ENCODE measurements at places on chromosomes 7 and 10.

DNA sequence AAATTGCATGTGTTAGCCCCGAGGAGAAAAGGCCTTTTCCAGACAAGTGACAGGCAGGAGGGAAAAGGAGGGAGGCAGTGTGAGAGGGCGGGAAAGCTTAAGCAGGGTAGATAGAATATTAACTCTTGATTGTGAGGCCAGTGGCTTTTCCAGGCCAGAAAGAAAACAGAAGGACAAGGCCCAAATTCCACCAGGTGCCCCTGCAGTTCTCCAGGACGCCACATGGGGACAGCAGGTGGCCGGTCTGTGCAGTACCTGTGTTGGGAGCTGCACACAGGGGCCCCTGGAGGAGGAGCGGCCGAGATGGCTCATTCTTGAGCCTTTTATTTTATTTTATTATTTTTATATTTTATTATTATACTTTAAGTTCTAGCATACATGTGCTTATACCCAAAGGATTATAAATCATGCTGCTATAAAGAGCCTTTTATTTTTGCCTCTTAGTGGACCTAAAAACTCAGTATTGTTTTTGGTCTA, 141.3 kb upstream of the KLF14 start:
- DNase-seq: no peak

DNA sequence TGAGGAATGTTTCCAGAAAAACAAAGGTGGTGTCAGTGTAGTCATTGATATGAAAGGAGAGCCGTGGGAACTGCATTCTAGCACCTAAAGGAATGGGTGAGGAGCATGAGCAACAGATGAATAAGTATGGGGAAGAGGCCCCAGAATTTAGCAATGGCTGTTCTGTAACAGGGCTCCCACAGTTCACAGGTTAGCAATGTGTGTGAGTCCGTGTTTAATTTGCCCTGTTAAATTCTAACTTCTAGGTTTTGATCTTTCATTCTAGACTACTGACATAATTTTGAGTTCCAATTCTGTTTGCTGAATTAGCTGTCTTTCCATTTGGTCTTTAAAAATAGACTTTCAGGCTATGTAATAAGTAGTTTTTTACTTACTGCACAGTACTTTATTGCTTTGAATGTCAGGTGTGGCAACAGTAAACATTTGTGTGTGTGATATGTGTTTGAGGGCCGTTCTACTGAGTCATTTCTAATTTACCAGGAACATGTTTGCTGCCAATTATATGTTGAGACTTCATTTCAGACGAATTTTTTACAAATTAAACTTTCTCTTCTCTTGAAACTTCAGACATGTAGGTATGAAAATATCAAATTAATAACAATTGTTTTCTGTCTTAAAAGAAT, 8.8 kb downstream of the STK17A start:
- no peak for DNase-seq

DNA sequence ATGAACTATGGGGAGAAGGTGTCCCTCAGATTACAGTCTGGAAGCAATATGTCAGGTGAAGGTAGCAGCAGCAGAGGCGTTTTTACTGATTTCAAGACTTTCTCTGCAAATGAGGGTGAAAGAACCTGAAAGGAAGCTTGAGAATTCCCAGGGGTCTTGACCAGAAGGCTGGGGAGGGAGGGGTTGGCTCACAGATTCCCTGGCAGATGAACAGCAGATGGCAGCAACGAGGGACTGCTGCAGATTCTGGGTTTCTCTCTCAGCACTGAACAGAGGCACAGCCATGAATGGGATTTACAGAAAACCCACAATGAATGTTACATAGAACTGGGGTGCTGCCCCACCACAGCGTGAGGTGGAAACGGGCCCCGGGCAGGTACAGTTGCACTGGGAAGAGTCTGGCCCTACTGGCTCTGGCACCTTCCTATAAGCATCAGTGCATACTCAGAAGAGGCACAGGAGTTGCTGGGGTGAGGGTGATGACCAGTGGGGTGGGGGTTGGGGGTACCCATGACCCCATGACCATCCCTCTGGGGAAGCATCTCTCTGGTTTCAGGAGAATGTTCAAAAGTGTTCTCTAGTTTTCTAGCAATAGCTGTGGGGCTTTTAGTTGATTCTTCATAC, 317.8 kb downstream of the SH2D4B start:
- no peak for DNase-seq

DNA sequence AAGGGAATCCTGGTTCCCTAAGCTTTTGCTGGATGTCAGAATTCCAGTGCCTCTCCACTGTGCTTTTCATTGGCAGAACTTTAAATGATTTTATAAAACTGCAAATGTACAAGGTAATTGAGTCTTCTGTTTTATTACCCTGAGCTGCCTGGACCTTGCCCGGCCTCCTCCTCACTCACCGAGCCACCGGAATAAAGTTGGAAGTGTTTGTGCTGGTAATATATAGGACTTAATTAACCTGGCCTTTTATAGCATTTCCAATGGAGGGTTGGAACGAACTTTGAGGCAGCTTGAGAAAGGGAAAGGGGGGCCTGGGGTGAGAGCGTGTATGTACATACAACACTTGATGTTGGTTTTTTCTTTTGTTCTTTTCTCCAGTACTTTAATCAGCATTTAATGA, 43.4 kb downstream of the ZNF503 start:
- no peak for DNase-seq

DNA sequence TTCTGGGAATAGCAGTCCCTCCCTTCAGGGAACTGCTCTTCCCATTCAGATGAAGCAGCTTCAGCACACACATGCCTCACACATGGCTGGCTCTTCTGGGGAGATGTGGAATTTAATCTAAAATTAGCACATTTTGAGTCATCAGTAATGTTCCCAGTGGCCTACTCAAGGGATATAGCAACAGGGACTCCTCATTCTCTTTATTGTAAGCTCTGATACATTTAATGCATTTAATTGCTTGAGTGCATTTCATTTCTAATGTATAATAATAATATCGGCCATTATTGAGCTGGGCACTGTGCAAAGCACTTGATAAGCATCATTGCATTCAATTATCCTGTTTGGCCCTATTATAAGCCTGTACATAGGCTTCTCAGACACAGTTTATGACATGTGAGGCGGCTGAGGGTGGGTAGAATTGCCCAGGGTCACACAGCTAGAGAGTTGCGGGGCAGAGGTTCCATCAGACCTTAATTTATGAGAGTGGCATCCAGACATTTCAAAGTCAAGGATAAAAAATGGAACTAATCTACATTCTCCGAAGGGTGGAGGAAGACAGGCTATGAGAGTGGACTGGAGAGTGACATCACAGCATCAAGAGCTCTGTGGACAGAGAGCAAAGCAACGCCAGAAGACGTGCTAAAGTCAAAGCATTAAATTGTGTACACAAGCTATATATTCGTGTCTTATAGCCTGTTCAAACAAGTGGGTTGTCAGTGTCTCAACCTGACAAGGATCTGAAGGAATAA, 76.8 kb downstream of the LANCL2 start:
- DNase-seq: no peak

DNA sequence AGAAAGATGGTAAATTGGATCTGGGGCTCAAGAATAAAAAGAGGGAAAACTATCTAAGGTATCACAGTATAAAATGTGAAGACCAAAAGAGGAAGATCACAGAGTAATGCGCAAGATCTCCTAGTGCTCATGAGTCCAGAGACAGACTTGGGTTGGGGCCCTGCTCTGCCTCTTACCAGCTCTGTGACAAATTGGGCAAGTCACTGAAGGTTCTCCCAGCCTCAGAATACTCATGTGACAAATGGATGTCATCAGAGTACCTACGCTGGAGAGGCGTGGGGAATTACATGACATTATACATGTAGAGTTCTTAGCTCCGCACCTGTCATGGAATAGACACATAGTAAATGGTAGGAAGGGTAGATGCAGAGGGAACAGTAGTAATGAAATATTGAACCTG, 124.4 kb downstream of the DOCK4 start:
- no peak for DNase-seq

GRCh38 chr7:131268906-131269305, 58.8 kb upstream of the MKLN1 start:
- no peak for DNase-seq

DNA sequence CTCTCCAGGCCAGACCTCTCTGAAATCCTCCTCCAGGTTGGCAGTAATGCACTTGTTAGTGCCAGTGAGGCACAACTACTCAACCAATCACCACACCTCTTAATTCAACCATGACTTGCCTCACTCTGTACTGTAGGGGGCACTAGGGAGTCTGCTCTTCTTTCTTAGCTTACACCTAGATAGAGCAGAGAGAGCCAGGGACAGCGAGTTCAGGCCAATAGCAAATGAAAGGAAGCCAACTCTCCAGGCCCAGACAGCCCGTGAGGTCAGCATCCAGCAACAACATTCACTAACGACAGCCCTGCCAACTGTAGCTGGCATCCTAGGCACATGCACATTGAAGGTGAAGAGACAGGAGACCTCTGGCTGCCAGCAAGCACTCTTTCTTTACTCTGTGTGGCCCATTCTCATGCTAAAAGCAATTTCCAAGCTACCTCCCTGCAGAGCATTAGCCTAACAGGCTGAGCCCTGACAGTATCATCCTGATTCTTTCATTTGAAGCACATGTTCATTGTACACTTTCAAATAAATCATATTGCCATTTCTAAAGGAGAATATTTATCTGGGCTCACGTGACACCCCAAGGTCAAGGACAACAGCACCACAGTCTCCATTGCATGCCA, 136.3 kb downstream of the DPY19L1 start:
- DNase-seq: no peak

GRCh38 chr10:29681676-29682448, 47.1 kb upstream of the SVIL start:
- no peak for DNase-seq

- DNase-seq: no peak
Observed at GRCh38 chr7:80443325-80443724, 68.5 kb downstream of the GNAT3 start.

DNA sequence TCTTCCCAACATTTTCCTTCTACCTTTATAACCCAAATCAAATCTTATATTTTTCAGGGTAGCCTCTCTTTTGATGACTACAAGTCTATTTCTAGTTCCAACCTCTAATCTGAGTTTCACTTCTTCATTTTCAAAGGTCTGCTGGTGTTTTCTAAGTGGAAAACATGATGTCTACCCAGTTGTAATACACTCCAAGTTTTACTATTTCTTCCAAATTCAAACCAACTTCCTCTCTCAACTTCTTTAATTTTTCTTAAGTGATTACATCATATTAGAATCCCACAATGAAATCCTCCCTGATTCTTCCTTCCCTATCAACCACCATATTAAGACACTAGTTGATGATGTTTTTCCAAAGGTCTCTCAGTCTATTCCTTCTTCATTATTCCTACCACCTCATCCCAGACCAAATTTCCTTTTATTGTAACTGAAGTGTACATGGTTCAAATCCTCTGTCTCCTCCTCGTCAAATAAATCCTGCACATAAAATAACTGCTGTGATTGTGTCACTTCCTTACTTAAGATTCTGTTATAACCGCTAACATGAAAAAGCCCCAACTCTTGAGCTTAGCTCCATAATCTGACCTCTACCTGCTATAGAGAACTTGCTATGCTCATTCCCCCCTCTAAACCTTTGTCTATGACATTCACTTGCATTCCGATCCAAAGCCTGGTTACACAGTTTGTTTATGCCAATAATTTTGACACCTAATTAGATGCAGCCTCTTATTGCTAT, 12.7 kb downstream of the TAS2R38 start:
- DNase-seq: no peak

- DNase-seq: no peak
Observed at GRCh38 chr7:120079704-120080103, 193.3 kb upstream of the KCND2 start.

DNA sequence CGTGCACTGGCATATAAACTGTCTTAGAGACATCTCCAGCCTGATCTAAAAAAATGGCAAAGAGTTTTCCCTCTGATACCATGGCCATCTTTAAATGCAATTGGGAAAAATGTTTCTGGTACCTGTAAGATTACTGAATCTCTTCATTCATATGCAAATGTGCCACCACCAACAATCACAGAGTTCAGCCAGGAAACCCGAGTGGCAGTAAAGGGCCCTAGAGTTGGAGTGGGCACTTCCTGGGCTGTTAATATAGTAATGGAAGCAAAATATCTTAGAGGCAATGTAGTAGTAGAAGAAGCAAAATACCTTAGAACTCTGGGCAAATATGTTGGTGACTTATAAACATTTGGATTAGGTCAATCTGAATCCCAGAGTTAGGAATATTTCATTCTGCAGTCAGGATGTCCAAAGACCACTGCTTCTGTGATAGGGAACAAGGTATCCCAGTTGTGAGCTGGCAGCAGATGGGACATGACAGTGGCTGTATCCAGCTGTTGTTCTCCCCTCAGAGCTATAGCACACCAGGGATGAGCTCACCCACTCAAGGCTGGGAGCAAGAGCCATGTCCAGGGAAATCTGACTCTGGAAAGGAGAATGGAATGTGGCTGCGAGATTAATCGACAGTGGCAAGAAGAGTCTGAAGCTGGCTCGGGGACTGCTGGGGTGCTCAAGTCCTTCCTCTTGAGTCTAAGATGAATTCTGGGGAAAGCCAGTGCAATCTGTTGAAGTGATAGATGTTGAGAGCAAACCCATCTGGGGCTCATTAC, 332.1 kb downstream of the PHTF2 start:
- peak; percentile 28 for DNase-seq

DNA sequence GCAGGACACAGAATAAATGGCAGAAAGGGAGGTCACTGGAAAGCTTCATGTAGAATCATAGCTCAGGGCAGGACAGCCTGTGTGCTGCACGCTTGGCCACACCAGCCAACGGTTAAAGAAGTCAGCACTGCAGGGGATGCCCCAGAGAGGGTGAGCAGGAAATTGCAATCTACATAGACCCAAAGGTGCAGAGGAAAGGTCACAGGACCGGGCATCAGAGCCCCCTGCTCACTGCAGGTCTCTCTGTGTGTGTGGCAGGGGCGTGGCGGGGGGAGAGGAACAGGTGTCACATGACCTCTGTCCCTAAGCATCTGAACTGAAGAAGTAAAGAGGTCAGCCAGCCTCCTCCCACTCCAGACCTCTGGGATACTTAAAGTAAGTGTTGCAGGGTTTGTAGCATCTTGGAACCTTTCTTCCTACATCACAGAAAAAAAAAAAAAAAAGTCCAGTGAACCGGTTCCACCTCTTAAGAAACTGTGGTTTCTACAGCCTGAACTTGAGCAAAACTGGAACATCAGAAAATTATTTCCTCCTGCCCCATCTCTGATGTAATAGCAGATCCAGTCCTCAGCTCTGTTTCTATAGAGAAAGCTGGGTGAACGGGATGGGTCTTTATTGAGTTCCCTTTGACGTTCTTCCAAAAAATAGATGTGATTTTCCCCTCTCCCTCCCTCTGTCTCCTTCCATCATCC, 64.3 kb downstream of the RGS10 start:
- no peak for DNase-seq

- DNase-seq: no peak
Observed at GRCh38 chr10:99520040-99520846, 12.5 kb upstream of the NKX2-3 start.

GRCh38 chr10:72695496-72695895, 3.6 kb downstream of the MCU start:
- DNase-seq: no peak

- DNase-seq: no peak
Observed at GRCh38 chr7:100694098-100694745, at the start of gene GIGYF1. Gene GIGYF1 (minus strand): TSS chr7:100694250. CDS start chr7:100688238, 6,012 bp downstream.

DNA sequence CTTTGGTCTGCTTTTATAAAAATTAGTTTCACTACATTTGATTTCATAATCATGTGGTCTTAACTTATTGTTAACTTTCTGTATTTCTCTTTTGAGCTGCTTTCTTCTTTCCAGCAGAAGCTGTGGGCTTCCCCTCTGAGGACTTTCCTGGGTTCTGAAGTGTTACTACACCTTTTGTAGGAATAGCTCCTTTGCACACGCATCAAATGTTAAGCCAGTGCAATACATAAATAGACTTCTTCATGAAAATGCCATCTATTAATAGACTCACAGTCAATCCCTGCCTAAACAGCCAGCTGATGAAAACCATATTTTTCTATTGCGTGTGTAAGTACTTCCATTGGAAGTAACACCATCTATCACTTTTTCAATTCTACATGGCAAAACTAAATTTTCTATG, 1.5 kb downstream of the ABCB4 start:
- no peak for DNase-seq

All from DMS153 (cell line).